ENCODE measurements at places on chromosomes 6 and 20. TPM values are rescaled to one million over a fixed set of nuclear protein-coding genes. Genes with fewer than 3 reads are reported as not detected.

GRCh38 chr6:86949771-86950170, 12.4 kb downstream of the HTR1E start:
- no peak for DNase-seq

- DNase-seq: no peak
Observed at GRCh38 chr6:6808915-6809314, 220.4 kb downstream of the LY86 start.

DNA sequence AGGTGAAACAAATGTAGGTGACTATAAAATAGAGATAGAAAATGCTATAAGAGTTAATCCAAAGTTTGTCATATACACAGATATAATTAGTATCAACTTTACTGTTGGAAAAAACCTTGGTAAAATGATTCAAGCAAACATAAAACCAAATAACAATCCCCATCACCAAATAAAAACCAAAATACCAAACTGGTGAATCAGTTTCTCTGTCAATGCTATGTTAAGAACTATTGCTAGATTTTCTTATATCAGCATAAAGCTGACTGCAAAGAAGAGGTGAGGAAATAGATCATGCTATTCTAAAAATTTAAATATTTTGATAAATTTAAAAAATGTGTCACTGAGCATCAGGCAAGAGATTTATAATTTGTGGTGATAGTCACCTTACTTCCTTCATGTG, 658.4 kb downstream of the PHF3 start:
- no peak for DNase-seq

BTN1A1 gene
- total RNA-seq: not detected

DNA sequence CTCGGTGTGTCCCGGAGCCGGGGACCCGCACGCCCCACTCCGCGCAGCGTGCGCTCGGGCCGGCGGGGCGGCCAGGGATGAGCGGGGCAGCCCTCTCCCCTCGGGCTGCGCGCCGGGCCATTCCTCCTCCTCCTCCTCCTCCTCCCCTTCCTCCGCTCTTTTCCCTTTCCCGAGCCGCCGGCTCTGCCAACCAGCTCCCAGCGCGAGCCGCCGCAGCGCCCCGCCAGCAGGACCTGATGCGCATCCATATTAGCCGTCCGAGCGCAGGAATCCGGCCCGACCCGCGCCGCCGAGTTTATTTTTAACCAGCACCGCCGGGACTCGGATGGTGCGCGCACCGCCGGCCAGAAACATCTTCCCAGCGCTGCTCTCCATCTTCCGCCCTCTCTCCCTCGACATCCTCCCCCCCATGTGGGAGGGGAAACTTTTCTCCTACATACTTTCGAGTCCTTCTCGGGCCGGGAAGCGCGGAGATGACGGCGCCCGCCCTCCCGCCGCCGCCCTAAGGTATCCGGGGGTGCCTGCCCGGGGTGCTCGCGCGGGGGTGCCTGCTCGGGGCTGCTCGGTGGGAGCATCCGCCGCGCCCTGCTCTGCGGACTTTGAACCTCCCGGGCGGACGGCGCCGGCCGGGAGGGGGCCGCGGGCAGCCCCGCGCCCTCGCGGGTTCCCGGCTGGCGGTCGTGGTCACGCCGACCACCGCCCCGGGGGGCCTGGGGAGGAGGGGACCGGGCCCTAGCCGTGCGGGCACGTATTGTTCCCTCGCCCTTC, 619 bp downstream of the RREB1 start:
- no peak for DNase-seq

DNA sequence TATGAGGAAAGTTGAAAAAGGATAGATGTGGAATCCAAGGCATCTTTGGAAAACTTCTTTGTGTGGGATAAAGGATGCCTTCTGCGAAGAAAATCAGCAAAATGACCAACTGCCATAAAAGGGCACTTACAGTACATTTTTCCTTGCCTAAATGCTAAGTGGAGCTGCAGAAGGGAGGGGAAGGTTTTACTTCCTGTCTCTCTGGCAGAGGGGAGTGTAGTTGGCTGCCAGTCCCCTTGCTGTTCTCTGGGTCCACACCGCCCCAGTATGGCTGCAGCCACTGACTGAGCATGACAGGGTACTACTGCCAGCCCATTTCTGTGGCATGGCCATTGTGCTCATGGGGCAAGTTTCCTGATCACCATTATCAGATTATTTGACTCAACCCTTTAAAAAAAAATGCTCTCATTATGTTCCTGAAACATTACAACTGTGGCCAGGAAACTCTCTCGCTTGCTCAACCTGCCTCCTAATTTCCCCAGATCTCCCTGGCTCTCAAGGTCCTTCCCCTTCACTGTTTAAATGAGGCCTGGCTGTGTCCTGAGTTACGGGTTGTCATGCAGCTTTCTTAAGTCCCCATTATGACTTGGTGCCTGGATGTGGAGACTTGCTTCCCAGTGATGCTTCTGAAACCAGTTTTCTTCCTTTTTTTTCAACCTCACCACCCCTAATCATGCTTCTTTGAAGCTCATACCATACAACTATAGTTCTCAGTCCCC, 34.5 kb upstream of the FAM184A start:
- no peak for DNase-seq

NXT1 gene
- total RNA-seq: 43.4 TPM

DNA sequence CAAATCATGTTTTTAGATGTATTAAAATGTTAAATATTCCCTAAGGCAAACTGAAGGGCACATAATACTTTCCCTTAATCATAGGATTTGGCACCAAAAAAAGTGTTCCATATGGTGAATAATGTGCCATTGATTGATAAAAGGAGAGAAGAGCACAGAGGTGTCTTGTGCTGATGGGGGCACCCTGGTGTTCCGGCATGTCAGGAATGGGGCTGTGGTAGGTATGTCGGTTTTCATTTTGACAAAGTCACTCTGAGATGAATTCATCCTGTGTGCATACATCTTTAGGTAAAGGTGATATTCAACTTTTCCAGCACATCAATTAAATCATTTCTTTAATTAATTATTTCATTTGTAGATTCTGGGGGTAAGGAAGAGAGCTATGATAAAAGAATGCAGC, 36.8 kb downstream of the CENPW start:
- DNase-seq: no peak

GRCh38 chr6:28948782-28949486, 25.1 kb upstream of the TRIM27 start:
- no peak for DNase-seq

- DNase-seq: no peak
Observed at GRCh38 chr6:20633566-20634340, 99.5 kb downstream of the CDKAL1 start.

DNA sequence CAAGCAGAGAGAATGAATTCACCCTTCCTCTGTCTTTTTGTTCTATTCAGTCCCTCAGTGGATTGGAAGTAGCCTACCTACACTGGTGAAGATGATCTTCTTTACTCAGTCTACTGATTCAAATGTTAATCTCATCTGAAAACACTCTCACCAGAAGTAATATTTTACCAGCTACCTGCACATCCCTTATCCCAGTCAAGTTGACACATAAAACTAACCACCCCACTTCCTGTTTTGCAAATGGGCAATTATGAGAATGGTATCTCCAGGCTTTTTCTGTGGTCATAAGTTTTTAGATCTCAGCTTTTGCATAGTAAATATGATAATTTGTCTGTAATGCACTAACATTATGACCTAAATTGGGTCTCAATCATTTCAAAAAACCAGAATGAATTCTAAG, 228.8 kb upstream of the ECI2 start:
- DNase-seq: no peak

SPEF1 gene
- not detected for total RNA-seq

MDC1 gene
- 11.0 TPM for total RNA-seq

SLC22A7 gene
- not detected for total RNA-seq

- DNase-seq: no peak
Observed at GRCh38 chr6:119171088-119171841, 92.8 kb upstream of the FAM184A start.

PRL gene
- not detected for total RNA-seq

DNA sequence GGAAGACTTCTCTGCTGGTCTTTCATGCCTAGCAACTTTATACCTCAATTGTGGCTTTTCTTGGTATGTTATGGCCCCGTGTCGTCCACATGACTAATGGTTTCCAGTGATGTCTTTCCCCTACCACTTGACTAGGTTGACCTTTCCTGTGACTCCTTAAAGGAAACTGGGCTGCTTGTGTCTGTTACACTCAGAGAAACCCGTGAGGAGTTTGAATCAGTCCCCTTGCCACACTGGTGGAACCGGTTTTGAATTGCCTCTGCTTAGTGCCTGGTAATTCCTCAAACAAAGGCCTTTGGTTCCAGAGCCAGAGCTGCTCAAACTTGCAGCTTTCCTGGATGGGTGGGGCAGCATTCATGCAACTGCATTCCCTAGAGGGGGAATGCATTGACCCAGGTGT, 21.9 kb downstream of the ECT2L start:
- no peak for DNase-seq

- DNase-seq: no peak
Observed at GRCh38 chr20:62495749-62496567, 20.2 kb upstream of the GATA5 start.

DNA sequence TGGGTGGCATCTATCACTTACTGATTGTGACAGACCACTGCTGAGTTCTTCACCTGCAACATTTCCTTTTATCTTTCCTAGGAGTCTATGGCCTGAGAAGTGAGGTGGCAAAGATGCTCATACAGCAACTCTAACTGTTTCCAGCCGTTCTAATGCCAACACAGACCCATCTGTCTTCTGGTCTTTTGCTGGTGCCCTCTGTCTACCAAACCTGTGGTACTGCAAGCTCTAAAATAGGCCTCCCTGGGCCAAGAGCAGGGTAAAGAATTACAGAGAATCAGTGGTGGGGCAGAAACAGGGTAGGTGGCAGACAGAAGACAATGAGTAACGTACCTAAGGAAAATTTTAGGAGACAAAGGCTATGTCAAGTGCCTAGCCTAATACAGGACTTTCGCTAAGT, 611.0 kb upstream of the FLRT3 start:
- DNase-seq: no peak

DNA sequence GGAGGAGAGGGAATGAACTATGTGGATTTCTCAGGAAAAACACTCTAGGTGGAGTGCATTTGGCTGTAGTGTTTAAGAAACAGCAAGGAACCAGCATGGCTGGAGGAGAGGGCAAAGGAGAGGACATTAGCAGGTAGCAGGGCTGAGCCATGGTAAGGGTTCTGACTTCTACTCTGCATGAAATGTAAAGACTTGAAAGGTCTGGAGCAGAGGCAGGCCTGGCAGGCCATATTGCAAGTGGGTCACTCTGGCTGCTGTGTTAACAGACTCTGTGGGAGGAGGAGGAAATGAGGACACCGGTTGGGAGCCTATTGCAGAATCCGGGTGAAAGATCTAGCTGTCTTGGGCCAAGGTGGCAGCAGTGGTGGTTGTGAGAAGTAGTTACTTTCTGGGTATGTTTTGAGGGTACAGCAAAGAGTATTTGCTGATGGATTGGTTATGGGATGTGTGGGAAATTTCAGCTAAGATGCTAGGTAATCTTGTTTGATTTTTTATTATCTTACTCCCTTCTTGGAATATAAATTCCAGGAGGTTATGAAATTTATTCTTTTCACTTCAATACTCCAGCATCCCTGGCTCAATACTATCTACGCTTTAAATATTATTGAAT, 115.9 kb upstream of the BCLAF1 start:
- DNase-seq: no peak

HSPA1L gene
- total RNA-seq: 1.9 TPM

COX4I2 gene
- total RNA-seq: not detected

LRRN4 gene
- total RNA-seq: not detected

Data from pulmonary artery endothelial cell (primary cell).